ENCODE measurements at places on chromosomes 12 and 14. TPM values are rescaled to one million over a fixed set of nuclear protein-coding genes. Genes with fewer than 3 reads are reported as not detected.

DNA sequence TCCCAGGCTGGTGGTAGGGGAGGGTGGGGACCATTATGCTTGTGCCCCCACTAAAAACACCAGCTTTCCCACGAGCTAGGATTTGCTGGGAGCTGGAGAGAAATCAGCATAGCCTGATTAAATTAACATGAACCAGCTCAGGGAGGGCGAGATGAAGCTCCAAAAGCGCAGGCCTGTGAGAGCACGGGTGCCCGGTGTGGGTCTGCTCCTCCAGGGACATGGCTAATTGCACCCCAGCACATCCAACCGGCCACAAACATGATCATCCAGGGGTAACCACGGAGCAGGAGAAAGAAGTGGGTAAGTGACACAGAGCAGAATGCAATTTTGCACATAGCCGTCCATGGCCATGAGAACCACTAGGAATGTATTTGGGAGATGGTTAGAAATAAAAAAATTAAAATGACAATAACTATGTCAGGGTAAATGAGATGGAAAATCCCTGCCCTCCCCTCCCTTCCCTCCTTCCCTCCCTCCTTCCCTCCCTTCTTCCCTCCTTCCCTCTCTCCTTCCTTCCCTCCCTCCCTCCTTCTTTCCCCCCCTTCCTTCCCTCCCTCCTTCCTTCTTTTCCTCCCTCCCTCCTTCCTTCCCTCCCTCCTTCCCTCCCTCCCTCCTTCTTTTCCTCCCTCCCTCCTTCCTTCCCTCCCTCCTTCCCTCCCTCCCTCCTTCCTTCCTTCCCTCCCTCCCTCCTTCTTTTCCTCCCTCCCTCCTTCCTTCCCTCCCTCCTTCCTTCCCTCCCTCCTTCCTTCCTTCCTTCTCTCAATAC, 26.9 kb downstream of the CLMN start:
- DNase-seq = no peak

GRCh38 chr14:104548802-104549535, 30.6 kb upstream of the C14orf180 start:
- DNase-seq = no peak

- DNase-seq = no peak
These were observed 182.5 kb upstream of the RGS6 start for GRCh38 chr14:71749613-71750238.

DNA sequence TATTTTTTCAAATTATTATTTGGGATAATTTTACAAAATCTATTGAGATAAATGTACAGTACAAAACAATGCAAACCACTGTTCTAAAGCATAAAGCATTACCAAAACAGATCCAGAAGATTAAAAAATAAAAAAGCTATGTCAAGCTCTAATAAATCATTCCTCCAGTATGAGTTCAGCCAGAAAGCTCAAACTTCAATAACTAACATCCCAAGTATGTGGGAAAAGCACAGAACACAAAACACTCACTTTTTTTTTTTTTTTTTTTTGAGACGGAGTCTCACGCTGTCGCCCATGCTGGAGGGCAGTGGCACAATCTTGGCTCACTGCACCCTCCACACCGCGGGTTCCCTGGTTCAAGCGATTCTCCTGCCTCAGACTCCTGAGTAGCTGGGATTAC, 11.3 kb downstream of the SAV1 start:
- no peak for DNase-seq

GRCh38 chr12:47767216-47767724, 5.8 kb upstream of the SLC48A1 start:
- no peak for DNase-seq

GRCh38 chr12:12212769-12213168, 54.1 kb downstream of the LRP6 start:
- DNase-seq = no peak

- no peak for DNase-seq
These were observed 395.5 kb downstream of the ZFP36L1 start for GRCh38 chr14:68397371-68397811.

DNA sequence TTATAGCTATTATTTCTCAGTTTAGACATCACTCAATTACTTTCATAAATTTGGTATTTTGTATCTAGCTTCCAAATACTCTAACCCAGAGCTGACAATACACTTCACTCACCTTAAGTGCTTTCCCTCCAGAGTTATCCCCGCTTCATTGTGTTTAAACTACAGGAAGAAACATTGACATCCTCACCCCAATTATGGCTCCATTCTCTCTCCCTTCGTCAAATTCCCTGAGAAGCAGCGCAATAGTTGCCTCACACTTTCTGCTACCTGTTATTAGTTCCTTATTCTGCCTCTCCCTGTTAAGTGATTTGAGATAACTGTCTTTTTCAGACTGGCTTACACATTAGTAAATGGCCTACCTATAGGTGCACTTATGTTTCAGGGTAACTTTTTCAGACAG, 69.4 kb upstream of the AMIGO2 start:
- DNase-seq = no peak

The RPGRIP1 gene
- not detected for total RNA-seq

The LRTM2 gene
- 1.2 TPM for total RNA-seq

The PLXNC1 gene
- 12.3 TPM for total RNA-seq

The SMCO2 gene
- total RNA-seq = 14.2 TPM

The FSCB gene
- total RNA-seq = 2.2 TPM

Data from umbilical cord (tissue), 2 donors.